ENCODE measurements at places on chromosomes 2 and 18.
A peak's percentile ranks its signal among the peaks of the same experiment; 100 is the strongest.

DNA sequence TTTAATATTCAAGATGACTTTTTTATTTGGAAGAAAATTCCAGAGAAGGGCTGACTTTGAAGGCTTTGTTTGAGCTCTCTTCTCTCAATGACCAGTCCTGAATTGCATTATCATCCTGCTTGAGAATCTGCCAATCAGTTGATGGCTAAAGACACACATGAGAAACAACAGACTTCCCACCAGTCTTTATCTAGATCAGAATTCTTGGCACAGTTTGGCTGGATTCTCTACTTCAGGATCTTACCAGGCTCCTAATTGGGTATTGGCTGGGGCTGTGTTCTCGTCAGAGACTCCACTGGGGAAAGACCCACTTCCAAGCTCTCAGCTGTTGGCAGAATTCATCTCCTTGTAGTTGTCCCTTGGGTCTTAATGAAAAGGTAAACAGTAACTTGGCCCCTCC, 86.0 kb downstream of the WDSUB1 start:
- no peak for DNase-seq

- DNase-seq = no peak
These were observed 10.3 kb downstream of the CNRIP1 start for GRCh38 chr2:68309426-68309825.

DNA sequence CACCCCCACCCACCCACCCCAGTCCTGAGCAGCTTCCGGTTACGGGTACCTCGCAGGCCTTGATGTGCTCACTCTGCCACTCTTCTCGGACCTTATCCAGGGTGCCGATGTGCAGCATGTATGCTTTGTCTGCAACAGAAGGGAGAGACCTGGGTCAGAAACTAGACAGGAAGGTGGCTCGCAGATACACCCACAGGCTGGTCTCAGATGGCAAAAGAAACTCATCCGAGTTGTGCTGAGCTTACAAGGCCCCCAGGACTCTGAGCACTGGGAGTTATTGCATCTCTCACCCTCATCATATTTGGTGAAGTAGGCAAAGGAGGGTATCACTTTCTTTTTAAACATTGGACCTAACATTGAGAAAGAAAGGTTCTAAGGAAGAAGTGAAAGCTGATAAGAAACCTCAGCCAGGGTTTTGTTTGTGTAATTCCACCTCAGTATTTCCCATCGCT, 30.6 kb upstream of the EPG5 start:
- DNase-seq = no peak

DNA sequence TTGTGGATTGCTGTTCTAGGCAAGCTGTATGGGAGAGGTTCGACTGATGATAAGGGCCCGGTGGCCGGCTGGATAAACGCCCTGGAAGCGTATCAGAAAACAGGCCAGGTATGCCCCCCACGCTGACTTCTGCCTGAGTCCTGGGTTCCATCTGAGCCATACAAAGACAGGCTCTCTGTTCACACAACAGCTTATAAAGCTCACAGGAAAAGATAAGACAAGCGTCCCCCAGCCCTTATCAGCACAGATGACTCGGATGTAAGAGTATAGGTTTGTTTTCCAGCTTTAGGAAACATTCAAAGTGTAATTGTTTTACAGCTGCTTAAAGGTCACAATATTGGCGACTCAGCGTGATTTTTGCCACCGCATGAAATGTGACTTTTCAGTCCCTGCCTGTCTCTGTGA, 12.7 kb downstream of the CNDP2 start:
- DNase-seq = no peak

DNA sequence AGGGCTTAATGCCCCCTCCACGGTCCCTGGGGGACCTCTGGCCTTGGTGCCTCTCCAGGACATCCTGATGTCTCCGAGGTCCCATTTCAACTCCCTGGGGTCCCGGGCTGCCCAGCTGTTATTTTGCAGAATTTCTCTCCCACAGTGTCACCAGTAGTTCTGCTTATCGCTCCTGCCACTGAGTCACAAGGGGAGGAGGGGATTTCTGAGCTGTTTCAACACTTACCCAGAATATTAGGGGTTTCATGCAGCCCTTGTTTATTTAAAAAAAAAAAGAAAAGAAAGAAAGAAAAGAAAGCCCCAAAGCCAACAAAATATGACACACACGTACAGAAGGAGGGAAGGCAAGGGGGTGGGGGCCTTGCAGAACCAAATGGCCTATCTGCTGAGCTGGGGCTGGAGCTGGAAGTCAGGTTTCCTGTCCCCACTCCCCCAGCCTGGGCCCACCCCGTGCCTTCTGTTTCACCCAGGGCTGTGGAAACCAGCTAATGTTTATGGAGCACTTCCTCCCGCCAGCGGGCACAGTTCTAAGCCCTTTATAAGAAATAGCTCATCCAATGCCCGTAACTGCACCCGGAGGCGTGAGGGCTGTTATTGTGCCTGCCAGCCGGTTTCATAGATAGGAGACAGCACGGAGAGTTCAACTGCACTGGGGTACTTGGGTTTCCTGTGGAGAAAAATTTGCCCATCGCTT, 8.4 kb upstream of the ARID5A start:
- DNase-seq = no peak

- DNase-seq = no peak
These were observed 14.6 kb upstream of the NFATC1 start for GRCh38 chr18:79380816-79381806.

- DNase-seq = peak; percentile 16
These were observed 116.4 kb upstream of the NYAP2 start for GRCh38 chr2:225282858-225283710.

- no peak for DNase-seq
These were observed 35.0 kb upstream of the ADAM17 start for GRCh38 chr2:9590641-9591040.

- peak; percentile 74 for DNase-seq
These were observed 15.1 kb downstream of the SPTBN1 start for GRCh38 chr2:54471221-54471711.

GRCh38 chr18:63409301-63409700, 13.0 kb downstream of the VPS4B start:
- no peak for DNase-seq

- no peak for DNase-seq
These were observed 74.2 kb downstream of the HS1BP3 start for GRCh38 chr2:20576598-20577115.

- no peak for DNase-seq
These were observed 90.3 kb downstream of the HDAC4 start for GRCh38 chr2:239310401-239311061.

DNA sequence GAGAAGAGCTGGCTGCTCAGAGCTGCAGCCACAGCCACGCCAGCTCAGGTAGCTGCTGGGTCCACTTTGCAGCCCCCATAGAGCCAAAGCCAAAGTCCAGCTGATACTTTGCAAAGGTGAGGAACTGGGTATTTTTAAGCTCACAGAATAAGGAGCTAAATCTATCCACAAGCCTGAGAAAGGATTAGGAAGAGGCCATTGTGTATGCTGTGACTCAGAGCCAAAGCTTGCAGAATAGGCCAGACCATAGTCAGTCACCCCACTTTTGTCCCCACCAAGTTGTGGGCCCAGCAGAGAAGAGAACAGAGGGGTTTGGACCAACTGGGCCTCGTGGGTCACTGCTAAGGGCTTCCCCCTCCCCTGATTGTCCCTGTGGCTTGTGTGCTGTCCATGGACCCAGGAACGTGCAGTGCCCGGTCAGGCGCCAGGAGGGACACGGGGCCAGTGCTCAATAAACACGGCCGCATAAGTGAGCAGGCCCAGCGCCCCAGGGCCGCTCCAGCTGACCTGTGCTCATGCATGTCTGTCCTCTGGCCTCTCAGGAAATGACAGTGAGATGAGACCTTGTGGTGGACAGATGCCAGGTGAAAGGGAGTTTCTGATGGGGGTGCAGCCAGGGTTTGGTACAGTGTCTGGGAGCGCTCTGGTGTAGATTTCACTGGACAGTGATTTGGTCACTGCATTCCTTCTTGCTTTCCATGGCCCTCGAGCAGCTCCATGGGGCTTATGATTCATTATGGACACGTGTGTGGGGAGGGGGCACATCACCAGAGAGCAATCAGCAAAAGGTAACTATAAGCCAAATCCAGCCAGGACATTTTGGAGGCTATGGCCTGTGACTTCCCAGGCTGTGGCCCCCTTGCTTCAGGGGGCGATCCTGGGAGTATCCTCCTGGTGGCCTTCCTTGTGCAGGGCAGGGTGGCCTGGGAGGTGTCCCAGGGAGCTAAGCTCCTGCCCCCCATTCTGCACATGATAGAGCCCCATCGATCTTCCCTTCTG, 31.3 kb downstream of the MAL start:
- DNase-seq = no peak

GRCh38 chr2:234496835-234497593, at the start of gene ARL4C:
TSS of gene ARL4C (minus strand) at chr2:234497081. CDS start at chr2:234496586, 495 bp downstream.
- DNase-seq = no peak

DNA sequence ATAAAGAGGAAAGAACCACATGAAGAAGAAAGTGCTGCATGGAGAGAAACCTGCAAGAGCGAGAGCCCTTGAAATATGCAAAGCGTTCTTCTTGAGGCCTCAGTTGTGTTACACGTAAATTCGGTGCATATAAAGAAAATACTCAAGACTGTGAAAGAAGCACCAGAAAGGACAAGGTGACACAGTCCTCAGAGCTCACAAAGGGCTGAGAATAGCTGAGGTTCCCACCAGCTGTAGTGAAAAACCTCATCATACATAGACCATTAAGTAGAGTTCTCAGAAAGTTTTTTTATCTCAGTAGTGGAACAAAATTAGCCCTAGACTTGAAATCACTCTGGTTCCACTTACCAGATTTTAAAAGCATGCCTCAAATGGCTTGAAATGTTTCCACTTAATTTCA, 980.7 kb upstream of the CRIM1 start:
- no peak for DNase-seq

GRCh38 chr2:237060534-237061312, 25.0 kb upstream of the COPS8 start:
- peak; percentile 47 for DNase-seq

DNA sequence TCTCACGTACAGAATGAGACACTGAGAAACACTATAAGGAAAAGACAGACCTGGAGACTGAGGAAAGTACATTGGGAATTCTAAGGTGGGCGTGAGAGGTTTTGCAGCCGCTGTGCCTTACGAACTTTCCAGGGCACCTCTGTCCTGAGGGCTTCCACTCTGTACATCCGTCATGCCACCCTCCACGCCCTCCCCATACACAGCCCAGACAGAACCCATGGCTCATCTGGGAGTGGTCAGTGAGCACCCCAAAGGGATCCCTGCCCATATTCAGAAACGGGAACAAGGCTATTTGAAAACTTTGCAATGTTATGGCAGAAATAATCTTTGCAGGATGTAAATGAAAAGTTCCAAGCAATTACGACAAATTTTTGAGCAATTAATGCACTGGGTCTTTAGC, 95.4 kb upstream of the ZNF532 start:
- DNase-seq = no peak

DNA sequence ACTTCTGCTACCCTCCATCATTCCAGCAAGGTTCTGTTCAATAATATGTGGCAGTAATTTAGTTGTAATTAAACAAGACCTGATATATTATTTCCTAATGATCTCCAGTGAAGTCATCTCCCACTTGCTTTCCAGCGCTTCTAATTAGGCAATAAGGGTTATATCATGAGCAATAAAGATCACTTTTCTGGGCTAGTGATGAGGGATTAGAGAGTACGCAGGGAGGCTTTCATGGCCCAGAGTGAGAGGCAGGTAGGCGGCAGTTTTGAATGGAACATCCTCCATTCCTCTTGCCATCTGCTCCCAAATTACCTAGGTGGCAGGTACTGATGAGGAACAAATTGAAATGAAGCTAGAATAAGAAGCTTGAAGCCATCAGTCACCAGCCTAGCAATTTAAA, 358.1 kb upstream of the SYT4 start:
- no peak for DNase-seq

DNA sequence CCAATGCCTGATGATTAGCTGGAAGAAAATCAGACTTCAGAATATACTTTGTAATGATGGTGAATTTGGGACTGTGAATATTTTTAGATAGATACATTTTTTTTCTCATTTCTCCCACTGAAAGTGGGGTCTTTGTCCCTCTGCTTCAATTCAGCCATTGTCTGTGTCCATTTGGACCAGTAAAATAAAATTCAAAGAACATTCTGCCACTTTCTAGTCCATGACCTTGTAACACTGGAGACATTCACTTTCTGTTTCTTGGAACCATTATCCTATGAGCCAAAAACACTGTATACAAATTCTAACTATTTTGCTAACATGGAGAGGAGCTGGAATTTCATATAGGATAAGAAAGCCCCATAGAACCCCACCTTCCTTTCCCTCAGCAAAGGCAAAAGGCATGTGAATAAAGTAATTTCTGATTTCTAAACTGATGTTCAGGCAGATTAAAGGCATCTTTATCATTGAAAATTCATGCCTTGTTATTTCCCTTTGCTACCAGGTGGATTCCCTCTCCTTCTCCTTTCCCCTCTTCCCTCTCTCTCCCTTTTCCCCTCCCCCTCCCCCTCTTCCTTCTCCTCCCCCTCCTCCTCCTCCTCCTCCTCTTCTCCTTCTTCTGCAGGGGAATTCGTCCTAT, 2010.4 kb upstream of the LRRTM1 start:
- DNase-seq = no peak

DNA sequence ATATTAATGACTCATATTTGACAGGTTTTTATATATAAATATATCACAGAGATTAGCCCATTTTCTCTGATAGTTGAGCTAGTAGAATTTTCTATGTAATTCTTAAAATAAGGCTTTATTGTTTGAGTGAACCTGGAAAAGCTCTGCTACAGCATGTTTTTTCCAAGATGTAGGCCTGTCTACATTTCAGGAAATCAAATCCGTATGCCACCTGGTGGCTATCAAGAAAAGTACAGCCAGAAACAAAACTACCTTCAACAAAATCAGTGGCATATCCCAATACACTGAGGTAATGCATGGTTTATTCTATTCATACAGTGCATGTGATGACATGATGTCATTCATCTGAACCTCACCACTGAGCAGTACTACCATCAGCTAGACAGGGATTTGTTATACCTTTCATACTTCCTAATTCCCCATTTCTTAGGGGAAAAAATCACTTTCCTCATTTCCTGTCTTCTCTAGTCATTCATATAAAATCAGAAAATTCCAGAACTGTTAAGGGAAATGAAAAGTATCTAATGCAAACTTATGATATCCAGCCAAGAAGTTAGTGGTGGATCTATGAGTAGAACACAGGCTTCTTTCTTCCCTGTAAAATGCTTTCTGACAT, 310.4 kb upstream of the SYT4 start:
- no peak for DNase-seq

- DNase-seq = no peak
These were observed 167.1 kb downstream of the RAB3GAP1 start for GRCh38 chr2:135219226-135219625.

GRCh38 chr2:113716291-113716690, 40.2 kb downstream of the SLC35F5 start:
- DNase-seq = no peak

DNA sequence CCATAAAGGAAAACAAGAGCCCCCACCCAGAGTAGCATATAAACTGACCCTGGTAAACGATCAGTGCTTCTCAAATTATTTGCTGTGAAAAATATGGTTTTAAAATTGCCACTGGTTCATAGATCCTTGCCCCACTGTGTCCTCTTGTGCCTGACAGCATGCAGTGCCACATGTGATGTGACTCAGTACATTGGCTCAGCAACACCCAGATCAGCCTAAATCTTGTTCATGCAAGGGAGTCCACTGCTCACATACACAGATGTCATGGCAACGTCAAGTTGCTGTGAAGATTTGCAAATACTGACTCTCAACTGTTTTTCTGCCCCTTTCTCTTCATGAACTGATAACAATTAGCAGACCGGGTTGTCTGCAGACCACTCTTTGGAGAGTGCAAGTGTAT, 91.0 kb downstream of the TMEM182 start:
- DNase-seq = no peak
